Nucleus accumbens (tissue), 56 donors: ENCODE measurements at places on chromosomes 5 and 9.

DNA sequence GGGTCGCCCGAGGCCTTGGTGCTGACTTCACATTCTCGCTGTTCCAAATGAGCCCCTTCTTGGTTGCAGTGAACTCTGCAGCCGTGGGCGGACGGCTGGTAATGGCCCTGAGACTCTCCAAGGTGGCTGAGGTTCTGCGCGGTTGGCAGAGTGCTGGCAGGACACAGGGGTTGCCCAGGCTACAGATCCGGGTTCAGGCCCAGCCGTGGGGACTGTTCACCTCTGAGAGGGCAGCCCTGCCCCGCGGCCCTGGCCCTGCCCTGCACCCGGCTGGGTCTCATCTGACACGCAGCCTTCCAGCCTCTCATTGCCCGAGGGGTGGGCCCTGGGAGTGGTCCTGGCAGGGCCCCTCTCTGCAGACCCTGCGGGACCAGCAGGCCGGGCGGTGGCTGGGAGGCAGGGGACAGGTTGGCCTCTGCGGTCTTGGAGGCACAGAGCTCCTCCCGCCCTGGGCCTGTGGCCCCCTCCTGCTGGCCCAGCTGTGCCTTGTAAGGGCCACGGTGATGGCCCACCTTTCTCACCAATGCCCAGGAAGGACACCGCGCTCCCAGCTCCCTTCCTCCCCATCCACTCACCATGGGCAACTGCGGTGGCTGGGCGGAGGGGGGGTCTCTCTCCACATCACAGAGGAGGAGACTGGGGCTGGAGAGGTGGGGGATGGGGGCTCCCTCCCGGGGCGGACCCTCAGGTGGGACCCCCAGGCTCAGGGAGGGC, 51.6 kb downstream of the AHRR start:
- no peak for DNase-seq

- no peak for DNase-seq
Measured at GRCh38 chr9:104774831-104775573, 11.1 kb downstream of the NIPSNAP3B start.

DNA sequence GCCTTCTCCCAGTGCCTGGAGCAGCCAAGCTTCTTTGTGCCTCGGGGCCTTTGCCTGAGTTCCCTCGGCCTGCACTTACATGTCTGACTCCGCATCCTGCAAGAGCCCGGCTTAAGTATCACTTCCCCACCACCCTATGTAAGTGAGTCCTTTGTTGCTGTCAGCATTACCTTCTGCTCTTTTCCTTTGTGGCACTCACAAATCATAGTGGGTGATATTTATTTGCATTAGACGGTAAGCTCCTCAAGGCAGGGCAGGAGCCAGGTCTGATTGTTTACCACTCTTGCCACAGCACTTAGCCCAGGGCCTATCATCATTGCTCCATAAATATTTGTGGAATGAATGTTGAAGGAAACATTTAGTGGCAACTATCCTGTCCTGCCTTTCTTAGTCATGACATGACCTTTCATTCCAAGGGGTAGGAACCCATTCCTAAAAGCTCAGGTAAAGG, 4.8 kb downstream of the GM2A start:
- no peak for DNase-seq

DNA sequence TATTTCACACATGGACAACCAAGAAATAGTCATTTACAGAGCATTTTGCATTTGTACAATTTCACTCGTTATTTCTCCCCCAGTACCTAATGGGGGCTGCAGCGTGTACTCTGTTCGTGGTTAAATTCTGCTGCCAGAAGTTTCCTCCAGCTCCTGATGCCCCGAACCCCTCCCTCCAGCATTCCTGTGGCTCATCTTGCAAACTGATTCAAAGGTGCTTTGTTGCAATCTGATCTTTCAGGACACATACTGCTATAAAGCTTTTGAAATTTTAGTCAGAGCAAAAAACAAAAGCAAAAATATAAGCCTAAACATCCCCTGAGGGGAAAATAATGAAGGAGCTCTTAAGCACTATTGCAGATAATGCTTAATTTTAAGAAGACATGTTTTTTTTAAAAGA, 27.7 kb downstream of the UBLCP1 start:
- no peak for DNase-seq

DNA sequence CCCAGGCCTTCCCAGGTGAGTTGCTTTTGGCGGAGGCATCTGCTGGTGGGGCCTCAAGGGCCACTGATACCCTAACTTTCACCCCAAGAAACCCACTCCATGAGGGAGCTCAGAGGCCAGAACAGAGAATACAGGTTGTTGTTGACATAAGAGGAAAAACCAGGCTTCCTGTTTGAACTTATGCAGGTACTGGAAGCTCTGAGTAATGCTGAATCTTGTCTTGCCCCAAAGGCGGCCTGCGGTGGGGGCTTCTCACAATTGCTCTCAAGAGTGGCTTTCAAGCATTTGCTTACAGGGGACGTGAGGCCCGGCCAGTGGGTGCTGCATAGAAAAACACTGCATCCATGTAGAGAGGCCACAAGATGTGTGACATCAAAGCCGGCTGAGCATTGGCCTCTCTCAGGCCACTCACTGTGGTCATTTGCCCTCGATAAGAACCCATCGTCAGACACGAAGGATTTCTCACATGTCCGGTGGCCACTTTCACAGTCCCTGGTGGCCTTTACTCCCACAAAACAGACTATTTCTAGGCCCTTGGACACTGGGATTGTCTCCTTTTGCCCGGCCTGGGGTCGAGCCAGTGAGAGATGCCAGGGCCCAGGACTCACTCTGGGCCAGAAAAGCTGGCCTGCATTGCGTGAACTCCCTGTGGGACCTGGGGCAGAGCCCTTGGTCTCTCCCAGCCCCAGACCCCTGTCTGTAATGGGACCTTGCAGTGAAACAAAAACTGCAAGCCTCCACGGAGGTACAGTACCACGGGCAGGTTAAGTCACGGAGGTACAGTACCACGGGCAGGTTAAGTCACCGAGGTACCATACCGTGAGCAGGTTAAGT, 34.5 kb upstream of the TCF7 start:
- no peak for DNase-seq

GRCh38 chr5:16493261-16493660, 27.7 kb upstream of the ZNF622 start:
- no peak for DNase-seq

DNA sequence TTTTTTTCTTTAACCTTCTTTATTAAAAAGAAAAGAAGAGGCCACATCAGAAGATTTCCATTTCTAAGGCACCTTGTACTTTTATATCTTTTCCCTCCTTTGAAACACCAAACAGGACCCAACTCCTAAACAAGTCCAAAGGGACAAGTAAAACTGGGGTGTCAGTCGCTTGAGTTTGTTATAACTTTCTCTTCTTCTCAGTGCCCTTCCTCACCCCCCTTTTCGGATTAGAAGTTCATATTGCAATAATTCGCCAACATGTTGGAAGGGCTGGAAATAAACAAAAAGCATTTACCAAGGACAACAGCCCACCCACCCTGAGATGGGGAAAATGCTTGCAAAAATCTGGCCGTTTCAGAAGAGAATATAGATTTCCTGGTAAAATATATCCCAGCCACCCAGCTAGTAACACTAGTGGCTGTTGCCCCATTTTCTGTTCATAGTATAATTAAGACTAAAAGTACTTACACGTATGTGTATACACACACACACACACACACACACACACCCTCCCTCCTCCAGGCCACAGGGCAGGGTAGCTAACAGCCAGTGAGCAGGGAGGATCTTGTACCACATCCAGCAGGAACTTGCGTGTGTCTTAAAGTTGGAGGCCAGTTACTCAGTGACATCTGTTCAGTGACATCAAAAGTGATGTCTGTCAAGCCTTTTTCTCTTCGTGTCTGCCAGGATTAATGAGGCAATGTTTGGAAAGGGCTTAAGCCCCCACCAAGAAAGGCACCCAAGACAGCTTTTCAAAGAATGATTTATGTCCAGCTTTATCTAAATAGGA, 149.1 kb upstream of the KLF4 start:
- DNase-seq: no peak
